Activated CD8-positive, alpha-beta T cell treated with anti-CD3 and anti-CD28 coated beads for 36 hours (primary cell): ENCODE measurements at places on chromosomes 12 and 14. TPM values are rescaled to one million over a fixed set of nuclear protein-coding genes. Genes with fewer than 3 reads are reported as not detected.

Gene RHEBL1
- 19.8 TPM for total RNA-seq

- DNase-seq, result no peak
These were observed 588.7 kb downstream of the CCER1 start for GRCh38 chr12:90366286-90366685.

Gene C12orf50
- not detected for total RNA-seq

DNA sequence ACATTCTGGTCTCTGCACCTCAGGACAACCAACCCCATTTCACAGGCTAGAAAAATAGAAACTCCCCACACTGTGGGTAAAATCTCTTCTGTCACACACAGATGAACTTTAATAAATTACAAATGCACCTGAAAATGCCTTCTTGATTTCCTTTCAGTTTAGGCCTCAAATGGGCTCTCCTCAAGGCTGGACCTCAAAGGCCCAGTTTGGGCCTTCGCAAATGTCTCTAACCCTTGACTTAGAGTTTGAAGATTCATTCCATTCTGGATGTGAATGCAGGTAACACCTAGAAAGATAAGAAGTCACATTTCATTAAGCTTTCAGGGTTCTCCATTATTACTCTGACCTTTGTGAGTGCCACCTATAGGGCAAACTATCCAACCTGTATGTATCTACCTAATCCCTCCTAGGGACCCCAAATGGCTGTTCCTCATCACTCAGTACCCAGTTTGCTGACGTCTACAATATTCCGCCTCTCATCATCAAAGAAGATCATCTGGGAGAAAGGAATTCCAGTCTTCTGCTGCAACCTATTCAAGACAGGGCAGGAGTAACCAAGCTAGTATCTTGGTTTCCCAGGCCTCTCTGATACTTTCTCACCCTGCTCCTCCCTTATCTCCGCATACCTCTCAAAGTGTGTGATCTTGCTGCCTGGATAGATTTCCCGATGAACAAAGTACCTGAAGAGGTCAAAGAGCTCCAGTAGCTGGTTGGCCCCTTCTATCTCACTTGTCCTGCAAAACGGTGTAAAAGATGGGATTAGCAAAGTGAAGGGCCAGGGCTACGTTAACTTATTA, 776 bp upstream of the CHMP4A start:
- no peak for DNase-seq

Gene SGPP1
- total RNA-seq, result 10.5 TPM

GRCh38 chr12:111788178-111788654, 21.5 kb downstream of the ALDH2 start:
- DNase-seq, result no peak

Gene KCNJ8
- total RNA-seq, result not detected

GRCh38 chr14:44788612-44789011, 173.1 kb downstream of the KLHL28 start:
- no peak for DNase-seq

Gene KRT3
- total RNA-seq, result not detected

DNA sequence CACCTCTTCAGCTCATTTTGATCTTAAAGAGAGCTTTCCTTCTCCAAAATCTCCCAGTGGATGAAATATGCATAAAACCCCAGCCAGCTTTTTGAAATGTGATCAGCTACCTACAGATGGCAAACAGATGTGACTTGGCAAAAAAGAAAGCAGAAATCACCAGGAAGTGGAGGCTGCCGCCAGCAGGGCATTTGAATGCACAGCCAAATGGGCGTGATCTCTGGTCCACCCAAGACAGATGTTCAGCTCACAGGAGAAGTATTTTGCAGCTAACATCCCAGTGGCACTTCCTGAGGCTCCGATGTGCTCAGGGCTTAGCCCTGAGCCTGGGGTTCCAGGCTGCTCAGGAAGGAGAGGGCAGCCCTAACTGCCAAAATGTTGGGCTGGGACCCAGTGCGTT, 78.3 kb downstream of the LGMN start:
- DNase-seq, result no peak

- no peak for DNase-seq
These were observed 4.6 kb downstream of the IFI27 start for GRCh38 chr14:94115058-94115591.

DNA sequence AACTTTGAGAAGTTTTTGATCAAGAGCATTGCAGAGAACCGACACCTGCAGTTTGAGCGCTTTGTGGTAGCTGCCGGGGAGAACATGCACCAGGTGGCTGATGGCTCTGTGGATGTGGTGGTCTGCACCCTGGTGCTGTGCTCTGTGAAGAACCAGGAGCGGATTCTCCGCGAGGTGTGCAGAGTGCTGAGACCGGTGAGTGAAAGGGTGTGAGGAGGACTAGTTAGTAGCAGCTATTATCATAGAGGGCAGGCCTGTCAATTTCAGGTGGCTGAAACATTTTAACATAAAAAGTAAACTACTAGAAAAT, 27.0 kb upstream of the HIGD1C start:
- DNase-seq, result peak; percentile 25

Gene ABHD4
- 8.6 TPM for total RNA-seq

GRCh38 chr12:236445-236844, 22.5 kb upstream of the SLC6A12 start:
- no peak for DNase-seq

- DNase-seq, result no peak
These were observed 27.8 kb upstream of the FAM222A start for GRCh38 chr12:109685574-109686447.

- DNase-seq, result no peak
These were observed 883 bp upstream of the MYL2 start for GRCh38 chr12:110921262-110921661.

DNA sequence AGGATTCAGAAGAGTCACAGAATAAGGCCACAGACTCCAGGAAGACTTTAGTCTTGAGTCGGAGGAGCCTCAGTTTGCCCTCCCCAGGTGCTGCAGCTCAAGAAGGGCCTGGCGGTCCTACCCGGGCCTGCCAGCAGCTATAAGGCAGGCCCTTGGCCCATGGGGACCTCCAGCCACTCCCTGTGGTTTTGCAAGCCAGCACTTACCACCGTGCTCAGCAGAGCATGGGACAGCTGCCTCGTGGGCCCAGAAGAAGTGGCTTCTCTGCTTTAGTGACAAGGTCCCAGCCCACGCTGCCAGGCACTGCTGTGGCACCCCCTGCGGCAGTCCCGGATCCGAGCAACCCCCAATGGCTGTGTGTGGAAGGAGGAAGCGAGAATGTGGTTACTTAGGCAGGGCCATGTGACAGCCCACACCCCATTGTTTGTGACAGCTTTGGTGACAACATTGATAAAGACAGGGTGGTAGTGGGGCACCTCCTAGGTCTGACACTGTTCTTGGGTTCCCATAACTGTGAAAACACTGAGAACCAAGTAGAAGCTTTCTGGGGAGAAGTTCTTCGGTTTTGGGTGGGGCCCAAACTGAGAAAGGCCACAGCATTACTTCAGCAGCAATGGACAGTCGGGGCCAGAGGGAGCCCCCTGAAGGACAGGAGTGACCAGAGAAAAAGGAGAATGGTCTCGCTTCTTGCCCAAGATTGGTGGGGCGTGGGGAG, at the start of gene SELPLG:
Gene SELPLG, minus strand, starts transcription at position 361 of the 715 bp plus-strand sequence. CDS start 9,587 bp downstream, outside the sequence.
- peak; percentile 94 for DNase-seq

- DNase-seq, result no peak
These were observed 279.2 kb downstream of the ALG10 start for GRCh38 chr12:34301251-34302130.

DNA sequence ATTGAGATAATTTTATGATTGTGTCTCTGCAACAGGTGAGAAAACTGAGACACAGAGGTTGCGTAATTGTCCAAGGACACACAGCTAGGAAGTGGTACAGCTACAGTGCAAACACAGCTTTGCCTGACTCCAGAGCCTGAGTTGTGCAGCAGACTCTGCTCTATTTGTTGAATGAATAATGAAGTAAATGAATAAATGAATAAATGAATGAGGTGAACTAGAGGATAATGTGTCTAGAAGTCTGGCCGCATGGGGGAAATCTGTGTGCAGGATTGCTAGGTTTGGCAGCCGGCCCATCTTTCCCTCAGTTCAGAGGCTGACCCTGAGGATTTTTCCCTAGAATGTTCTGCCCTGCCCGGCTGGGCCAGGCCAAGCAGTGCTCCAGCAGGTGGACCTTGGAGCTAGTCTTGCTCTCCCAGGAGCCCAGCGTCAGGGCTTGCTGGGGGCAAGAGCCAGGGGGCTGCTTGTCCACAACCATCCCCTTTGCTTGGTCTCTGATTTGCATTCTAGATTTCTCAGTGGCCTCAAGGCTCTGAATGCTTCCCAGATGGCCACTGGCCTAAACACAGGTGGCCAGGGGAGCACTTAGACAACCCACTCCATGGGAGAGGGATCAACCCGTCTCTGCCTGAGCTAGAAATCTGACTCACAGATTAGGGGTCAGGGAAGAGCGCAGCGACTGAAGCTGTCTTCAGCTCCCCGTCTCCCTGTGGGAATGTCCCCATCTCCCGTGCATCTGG, 225.2 kb downstream of the C12orf75 start:
- no peak for DNase-seq

DNA sequence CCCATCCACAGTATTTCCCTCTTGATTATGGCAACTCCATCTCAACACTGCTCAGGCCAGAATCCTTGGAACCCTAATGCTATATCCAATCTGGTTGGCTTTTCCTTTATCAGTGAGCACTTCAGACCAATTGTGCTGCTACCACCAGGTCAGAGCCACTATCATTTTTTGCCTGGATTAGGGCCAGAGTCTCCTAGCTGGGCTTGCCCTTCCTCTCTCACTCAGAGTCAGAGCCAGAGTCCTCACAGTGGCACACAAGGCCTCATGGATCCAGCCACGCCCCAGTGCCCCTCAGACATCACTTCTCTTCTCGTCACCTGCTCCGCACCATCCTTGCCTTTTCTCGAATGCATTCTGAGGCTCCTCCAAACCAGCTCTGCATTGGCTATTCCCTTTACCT, 211.1 kb downstream of the ANO6 start:
- DNase-seq, result no peak
